ENCODE measurements at places on chromosomes 4 and X. TPM values are rescaled to one million over a fixed set of nuclear protein-coding genes. Genes with fewer than 3 reads are reported as not detected.

GRCh38 chr4:138114434-138114833 lies 127.7 kb downstream of the SLC7A11 start:
- no peak for DNase-seq

DNA sequence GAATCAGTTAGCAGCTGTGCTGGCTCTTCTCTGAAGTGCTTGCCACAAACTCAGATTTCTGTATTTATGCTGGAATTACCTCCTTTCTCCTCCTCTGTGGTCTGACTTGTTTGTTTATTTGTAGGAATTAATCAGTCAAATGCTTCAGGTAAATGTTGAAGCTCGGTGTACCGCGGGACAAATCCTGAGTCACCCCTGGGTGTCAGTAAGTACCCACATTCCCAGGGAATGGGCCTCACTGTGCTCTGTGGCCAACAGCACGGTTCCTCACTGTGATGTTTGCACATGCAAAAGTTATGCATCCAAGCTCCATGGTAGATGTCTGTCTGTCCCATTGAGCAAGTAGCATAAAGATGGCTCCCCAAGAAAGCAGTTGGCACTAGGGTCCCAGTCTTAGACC lies 169.9 kb downstream of the DCLK2 start:
- DNase-seq = no peak

GRCh38 chr4:55553441-55554201 lies 6.9 kb upstream of the CLOCK start:
- DNase-seq = no peak

- no peak for DNase-seq
These were observed 51.0 kb downstream of the GUCY1B1 start for GRCh38 chr4:155809835-155810234.

GRCh38 chrX:97895751-97896150 lies 1012.0 kb downstream of the RPA4 start:
- DNase-seq = no peak

DNA sequence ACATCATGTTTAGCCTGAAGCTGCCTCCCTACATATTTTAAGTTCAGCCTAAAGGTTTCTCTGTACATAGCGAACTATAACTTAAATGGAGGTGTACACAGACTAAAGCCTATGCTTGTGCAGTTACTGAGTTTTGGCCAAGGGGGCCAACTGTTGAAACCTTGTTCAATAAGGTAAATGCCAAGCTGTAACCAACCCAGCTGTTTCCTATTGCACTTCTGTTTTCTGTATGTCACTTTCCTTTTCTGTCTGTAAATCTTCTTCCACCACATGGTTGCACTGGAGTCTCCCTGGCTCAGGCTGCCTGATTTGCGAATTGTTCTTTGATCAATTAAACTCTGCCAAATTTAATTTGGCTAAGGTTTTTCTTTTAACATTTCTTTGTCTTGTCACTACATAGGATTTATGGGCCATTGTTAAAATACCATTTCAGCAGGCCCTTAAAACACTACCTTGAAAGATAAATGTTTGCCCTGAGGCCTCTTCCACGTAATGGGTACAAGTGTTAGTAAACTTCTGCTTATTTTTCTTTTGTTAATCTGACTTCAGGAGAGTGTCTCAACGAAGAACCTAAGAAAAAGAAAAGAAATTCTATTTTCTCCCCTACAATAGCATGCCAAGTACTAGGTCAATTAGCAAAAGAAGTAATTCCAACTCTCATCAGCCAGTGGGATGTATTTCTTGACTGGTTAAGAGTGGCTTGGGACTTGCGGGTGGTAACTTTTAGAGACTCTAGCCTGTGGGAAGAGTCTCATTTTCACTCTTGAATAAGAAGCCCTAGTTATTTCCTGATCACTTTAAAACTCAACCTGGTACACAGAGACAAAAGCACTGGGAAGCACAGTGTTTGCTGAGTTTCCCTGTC lies 45.7 kb upstream of the PRSS12 start:
- DNase-seq = no peak

DNA sequence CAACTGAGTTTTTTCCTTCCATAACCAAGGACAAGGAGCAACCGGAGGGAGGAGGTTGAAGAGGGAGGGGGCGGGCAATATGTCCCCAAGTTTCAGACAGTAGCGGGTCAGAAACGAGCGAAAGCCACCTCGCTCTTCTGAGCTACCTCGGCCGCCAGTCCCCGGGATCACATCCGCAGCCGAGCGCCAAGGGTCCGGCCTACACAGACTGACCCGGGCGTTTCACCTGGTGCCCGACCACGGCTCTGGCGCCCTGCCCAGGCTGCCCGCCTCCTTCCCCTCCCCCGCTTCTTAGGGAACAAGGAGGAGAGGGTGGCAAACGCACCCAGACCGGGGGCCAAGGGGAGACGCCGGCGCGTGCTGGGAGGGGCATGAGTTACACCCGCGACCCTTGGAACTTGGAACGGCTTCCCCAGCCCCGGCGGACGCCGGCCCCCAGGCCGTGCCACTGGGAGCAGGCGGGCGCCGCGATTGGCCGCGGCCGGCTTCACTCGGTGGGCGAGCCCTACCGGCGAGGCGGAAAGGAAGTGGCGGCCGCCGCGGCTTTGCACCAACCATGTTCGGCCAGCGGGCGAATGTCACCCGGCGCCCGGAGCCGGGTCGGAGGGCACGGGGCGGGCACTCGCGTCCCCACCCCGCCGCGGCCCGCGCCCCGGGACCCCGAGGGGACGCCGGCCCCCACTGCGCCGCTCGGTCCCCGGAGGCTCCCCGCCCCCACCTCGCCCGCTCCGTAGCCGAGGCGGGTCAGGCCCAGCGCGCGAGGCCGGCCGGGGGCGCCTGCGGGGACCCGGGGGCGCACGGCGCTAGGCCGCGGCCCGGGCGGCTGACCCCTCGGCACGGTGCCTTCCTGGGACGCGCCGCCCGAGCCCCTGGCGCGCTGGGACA lies 1.5 kb downstream of the IRF2 start:
- DNase-seq = peak; percentile 83

DNA sequence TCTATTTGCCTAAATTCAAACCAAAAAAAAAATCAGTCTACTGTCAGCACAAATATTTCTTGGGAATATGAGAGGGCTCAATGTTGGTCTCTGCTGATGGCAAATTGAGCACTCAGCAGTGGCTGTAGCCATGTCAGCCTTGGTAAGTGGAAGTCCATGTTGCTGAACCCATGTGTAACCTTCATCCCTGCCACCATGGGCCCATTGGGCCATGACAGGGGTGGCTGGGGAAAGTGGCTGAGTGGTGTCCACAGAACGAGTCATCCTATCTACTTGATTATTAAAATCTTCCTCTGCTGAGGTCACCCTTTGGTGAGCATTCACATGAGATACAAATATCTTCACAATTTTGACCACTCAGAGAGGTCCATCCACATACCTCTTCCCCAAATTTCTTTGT lies 56.8 kb upstream of the FAM9B start:
- no peak for DNase-seq

- DNase-seq = peak; percentile 87
These were observed at the start of gene MSN for GRCh38 chrX:65667503-65668376. TSS of gene MSN (plus strand) at chrX:65667654. CDS start at chrX:65667842, 188 bp downstream.

The TIGD4 gene
- 1.6 TPM for total RNA-seq

The ETDB gene
- total RNA-seq = not detected

The MAGIX gene
- total RNA-seq = 1.0 TPM

The COX7B2 gene
- total RNA-seq = not detected
